ENCODE measurements at places on chromosomes 4 and X.

DNA sequence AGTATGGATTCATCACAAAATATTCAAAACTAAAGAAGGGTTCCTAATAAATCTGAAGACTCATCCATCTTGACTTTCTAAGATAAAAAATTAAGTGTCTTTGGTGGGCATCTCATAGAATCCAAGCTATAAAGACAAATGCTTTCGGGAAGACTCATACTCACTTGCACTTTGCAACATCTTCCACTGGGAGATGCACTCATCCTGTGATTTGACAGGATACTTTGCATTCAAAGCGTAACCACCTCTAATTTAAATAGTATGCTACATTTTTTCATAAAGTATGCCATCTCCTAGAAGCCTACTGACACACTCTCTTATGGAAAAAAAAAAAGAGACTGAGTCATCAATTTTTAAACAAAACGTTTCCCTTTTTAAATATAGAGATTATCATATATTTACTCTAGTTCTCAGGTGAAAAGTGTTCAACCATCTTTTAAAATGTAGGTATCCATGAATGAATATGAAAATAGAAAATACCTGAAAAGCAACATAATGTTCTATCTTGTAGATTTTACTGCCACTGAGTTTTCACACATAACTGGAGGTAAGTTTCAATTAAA is 119.6 kb downstream of the KLHL13 start:
- DNase-seq = peak; percentile 2

DNA sequence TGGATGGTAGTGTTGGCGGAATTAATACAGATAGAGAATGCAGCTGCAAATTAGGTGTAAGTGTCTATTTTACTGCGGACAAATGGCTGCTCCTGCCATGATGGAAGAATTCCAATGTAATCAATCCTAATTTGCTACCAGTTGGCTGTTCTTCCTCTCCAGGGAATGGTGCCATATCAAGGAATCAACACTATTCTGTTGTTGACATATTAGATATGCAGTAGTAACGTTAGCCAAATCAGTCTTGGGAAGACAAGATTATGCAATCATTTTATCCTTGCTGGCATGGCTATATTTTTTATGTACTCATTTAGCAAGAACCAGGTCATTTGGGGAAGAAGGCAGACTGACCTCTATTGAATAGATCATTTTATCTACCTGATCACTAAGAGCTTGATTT is 271.2 kb upstream of the AGA start:
- DNase-seq = no peak

GRCh38 chrX:110208092-110208491 is 109.8 kb downstream of the AMMECR1 start:
- no peak for DNase-seq

DNA sequence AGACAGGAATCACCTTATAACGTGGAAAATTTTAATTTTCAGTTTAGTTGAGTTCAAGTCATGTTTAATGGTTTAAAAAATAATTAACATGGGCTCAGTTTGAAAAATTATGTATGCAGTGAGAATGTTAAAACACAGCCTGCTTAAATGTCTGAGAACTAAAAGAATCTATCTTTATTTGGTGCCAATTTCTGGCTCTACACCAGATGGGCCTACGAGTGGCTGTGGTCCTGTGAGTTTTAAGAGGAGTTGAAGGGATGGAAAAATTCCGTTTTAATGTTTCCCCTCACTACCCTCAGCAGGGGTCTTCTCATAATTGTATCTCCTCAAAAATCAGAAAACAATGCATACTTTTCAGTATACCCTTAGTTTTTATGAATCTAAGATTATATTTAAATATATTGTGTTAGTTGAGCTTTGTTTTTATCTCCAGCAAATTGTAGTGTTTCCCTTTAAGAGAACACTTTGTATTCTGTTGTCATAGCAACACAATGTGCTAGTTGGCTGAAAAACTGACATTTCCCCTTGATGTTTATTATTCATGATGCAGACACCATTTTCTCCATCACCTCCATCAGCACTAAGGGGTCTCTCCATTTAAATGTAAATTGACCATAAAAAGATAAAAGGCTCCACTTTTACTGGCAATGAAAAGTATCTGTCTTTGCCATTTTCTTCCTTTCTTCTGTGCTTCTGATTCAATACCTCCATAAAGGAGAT is 393.5 kb upstream of the GRIA3 start:
- DNase-seq = no peak

DNA sequence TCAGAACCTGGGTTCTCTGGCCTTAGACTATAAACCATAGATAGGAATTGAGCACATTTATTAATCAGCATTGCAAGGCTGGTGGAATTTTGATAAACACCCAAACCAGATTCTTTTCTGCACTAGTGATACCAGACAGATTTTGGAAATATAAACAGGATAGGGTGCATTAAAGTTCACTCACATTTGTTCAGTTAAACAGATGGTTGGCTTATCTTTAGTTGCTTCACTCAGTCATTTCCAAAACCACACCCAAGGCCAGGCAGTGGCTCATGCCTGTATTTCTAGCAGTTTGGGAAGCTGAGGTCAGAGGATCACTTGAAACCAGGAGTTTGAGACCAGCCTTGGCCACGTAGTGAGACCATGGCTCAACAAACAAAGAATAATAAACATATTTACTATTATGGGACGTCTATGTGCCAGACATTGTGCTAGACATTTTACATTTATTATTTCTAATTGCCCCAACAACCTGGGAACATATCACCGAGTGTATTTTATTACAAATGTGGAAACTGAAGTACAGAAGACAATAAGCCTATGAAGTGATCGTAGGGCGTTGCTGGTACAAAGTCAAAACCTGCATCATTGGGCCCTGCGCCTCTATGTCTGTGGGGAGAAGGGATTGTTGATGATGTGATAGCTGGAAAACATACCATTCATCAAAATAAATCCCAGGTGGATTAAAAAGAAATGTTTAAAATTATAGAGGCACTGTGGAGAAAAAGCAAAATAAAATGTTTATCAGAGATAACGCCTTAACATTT is 15.0 kb downstream of the ADD1 start:
- DNase-seq = no peak

GRCh38 chr4:144572660-144573059 is 73.3 kb upstream of the HHIP start:
- DNase-seq = no peak

- no peak for DNase-seq
These were observed 1.3 kb upstream of the HAND2 start for GRCh38 chr4:173531086-173531965.

- peak; percentile 89 for DNase-seq
These were observed at the start of gene GUF1 for GRCh38 chr4:44678094-44679041. Gene GUF1, plus strand, starts transcription at chr4:44678420. Its CDS starts 203 bp downstream, at chr4:44678623.

DNA sequence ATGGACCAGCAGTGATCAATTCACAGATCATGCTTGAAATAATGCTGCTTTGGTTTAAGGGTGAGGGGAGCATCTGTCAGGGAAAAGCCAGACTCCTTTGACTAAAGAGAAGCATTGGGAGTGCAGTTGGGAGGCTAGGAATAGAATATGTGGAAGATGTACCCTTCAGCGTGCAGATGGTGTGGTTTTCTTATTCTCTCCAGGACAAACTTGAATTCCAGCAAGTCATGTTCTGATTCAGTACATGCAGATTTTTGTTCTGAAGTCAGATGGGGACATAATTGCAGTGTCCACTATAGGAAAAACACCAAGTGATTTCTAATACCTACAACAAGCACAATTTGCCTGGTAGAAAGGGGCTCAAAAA is 99.0 kb upstream of the LIMCH1 start:
- no peak for DNase-seq

DNA sequence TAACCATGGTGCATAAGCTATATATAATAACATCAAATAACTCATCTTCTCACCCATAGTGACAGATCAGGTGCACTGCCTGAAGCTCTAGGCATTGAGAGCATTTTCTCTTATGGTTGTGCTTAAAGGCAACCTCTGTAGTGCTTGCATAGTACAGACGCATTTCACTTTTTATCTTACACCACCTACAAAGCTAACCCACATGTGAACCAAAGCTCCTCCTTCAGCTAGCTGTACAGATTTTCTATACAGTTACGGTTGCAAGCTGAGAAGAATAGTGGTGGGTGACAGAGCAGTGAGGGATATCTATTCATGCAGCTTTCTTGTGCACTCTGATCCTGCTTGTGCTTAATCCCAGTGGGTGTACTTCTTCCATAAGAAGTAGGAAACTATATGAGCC is 1525.2 kb downstream of the STIM2 start:
- no peak for DNase-seq

DNA sequence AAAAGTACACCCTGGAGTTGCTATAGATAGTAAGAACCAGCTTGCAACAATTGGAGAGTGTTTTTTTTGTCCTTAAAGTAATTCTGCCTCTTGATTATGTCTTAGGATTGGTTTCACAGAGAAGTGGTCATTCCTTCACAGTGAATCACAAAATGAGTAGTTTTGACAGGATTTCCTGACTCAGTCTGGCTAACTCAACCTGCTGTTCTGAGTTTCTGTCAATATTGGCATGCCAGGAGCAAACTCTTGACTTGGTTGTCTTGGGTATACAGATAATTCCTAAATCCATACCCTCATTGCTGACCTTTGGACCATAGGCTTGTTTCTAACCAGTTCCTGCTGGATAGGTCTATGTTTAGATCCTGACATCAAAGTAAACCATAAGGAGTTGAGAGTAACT is 9.4 kb downstream of the FHIP1A start:
- peak; percentile 83 for DNase-seq

GRCh38 chrX:23276475-23276874 is 58.2 kb upstream of the PTCHD1 start:
- DNase-seq = no peak

GRCh38 chr4:7391637-7392437 is 42.9 kb downstream of the PSAPL1 start:
- DNase-seq = no peak

DNA sequence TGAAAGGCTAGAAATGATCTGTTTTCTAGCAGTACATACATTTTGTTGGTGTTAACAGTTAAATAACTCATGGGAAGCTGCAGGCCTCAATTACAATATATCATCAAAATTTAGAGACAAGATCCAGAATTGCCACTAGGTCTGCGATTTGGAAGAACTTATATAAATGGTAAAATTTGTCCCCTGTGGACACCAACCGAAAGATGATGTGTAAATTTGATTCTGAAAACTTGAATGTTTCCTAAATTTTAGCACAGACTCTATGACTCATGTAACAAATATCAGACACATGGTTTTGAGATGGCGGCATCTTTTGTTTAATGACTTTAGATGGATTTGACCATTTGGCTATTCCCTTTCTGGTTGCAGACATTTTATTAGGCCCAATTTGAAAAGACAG is 6.0 kb upstream of the HPGDS start:
- DNase-seq = no peak

GRCh38 chr4:119103263-119103662 is 32.4 kb upstream of the MYOZ2 start:
- DNase-seq = peak; percentile 98

Measured in fibroblast of skin of abdomen (primary cell).